ENCODE measurements at places on chromosomes 13 and 19. TPM values are rescaled to one million over a fixed set of nuclear protein-coding genes. Genes with fewer than 3 reads are reported as not detected.

DNA sequence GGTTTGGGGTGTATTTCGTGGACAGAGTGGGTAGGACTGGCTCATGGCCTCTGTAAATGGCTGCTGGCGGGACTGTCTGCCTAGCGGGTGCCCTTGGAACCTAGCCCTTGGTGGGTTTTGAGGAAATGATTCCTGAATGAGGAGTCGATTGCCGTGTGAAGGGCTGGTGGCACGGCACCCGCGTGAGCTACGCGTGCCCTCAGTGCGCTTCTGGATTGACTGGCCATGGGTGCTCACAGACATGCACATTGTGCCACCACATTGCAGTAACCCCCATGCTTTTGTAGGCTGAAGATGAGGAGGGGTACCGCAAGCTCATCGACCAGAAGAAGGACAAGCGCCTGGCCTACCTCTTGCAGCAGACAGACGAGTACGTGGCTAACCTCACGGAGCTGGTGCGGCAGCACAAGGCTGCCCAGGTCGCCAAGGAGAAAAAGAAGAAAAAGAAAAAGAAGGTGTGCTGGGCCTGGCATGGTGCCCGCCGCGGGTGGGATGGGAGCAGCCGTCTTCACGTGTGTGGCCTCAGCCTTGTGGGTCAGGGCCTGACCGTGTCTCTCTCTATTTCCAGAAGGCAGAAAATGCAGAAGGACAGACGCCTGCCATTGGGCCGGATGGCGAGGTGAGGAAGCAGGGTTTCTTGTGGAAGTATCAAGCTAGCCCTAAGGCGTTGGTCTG, 35.2 kb downstream of the SMARCA4 start:
- no peak overlapping the region for H3K4me3 ChIP-seq
- H3K36me3 ChIP-seq, result peaks cover 30% of the 10 kb centered on the region
- no peak overlapping the region for H3K27ac ChIP-seq
- no peaks in the 10 kb centered on the region for H3K4me1 ChIP-seq
- no peaks in the 10 kb centered on the region for H3K27me3 ChIP-seq

TSHZ3 gene
- total RNA-seq, result 0.16 TPM

C19orf47 gene
- total RNA-seq, result 17.5 TPM

GRCh38 chr13:60398379-60398891, 1.4 kb downstream of the TDRD3 start:
- DNase-seq, result no peak
- H3K27ac ChIP-seq, result peak overlapping the region; percentile 91
- peak overlapping the region; percentile 88 for H3K4me3 ChIP-seq
- H3K36me3 ChIP-seq, result peaks cover 3% of the 10 kb centered on the region

GRCh38 chr13:93549326-93550005, 322.9 kb downstream of the GPC6 start:
- no peaks in the 10 kb centered on the region for H3K36me3 ChIP-seq
- H3K4me3 ChIP-seq, result no peak overlapping the region
- H3K4me1 ChIP-seq, result no peaks in the 10 kb centered on the region
- H3K27me3 ChIP-seq, result peaks cover 1% of the 10 kb centered on the region

SPACA4 gene
- not detected for total RNA-seq

Measured in activated CD8-positive, alpha-beta T cell treated with anti-CD3 and anti-CD28 coated beads for 36 hours (primary cell).